ENCODE measurements at places on chromosomes 7 and 10. TPM values are rescaled to one million over a fixed set of nuclear protein-coding genes. Genes with fewer than 3 reads are reported as not detected.

- DNase-seq: no peak
These were observed 325.6 kb downstream of the PLXNA4 start for GRCh38 chr7:132250480-132251326.

The HYAL4 gene
- 0.10 TPM for total RNA-seq

GRCh38 chr7:75640201-75640600 is 98.5 kb downstream of the HIP1 start:
- DNase-seq: no peak

The IKZF1 gene
- 406 TPM for total RNA-seq

GRCh38 chr7:101651112-101651511 is 22.0 kb upstream of the MYL10 start:
- no peak for DNase-seq

DNA sequence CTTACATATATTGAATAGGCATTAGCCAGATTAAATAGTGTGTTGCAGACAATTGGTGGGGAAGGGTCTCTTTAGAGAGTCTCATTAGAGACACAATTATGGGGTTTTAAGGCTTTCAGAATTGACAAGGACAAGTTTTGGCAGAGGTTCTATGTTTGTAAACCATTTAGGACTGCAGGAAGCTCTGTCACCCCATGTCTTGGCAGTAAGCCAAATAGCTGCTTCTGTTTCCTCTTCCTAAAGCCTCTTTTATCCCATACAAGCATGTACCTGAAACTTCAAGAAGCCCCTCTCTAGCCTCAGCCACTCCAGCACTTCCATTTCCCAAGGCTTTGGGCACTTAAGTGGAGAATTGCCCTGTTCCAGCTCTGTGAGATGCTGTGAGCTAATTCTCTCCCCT is 21.8 kb upstream of the LRRC4 start:
- DNase-seq: no peak

DNA sequence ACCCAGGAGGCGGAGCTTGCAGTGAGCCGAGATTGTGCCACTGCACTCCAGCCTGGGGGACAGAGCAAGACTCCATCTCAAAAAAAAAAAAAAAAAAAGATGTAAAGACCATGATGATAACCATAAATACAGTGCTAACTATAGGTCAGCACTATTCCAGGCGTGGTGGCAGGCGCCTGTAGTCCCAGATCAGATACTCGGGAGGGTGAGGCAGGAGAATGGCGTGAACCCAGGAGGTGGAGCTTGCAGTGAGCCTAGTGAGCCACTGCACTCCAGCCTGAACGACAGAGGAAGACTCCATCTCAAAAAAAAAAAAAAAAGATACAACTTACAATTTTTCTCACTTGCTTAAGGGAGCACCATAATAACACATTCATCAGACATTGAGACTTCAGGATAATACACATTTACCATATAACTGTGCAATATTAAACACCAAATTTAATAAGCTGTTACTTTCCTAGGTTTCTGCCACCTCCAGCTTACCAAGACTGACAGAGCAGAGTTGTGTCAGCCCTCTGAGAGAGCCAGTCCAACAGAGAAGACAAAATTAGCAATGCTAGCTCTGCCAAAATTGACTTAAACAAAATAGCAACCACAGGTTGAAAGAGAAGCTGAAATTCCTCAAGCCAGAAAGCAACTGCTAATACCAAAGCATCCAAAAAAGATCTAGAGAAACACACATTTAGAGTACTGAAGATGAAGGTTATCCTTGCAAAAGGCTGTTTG is 8.2 kb downstream of the DNA2 start:
- no peak for DNase-seq

The DDX50 gene
- 44.6 TPM for total RNA-seq

DNA sequence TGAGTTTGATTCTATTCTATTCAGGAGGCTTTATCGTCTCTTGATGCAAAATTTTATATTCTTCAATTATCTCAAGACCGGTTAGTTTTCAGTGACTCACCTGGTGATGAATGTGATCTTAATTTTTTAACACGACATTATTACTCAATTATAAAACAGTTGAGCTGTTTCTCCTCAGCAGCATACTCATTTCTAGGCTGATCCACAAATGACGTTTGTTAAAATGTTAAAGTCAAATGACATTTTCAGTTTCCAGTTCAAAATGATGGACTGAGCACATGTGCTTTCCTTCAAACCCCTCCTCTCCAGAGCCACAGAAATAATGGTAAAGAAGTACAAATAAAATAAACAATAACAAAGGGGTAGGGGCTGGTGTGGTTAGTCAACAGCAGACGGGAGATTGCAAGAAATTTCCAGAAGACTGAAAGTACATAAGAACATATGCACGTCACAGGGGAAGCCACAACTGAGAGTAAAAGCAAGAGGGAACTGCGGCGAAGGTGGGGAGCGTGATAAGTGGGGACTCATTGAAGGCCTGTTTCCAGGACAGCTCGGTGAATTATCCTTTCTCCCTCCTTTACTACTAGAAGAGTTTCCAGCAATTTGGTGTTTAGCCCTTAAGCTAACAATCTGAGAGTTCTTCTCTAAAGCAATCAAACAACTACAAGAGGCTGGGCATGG is 10.9 kb downstream of the MACROH2A2 start:
- no peak for DNase-seq

The TFEC gene
- not detected for total RNA-seq

The CHST3 gene
- total RNA-seq: 0.02 TPM

DNA sequence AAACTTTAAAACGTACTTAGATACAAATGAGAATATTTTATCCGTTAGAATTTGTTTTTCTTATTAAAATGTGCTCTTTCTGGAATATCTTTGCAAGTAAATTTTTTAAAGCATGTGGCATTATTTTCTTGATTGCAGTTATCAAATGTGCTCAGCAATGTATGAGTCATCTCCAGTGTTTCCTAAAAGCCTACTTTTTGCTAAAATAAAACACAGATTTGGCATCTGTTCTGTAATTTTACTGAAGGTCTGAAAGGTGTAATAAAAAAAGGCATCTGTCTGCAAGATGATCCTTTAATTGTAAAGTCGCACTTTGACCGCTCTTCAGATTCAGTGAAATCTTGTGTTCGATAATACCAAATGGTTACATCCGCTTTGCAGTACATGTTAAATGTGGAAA is 3.4 kb downstream of the GNAT3 start:
- no peak for DNase-seq

DNA sequence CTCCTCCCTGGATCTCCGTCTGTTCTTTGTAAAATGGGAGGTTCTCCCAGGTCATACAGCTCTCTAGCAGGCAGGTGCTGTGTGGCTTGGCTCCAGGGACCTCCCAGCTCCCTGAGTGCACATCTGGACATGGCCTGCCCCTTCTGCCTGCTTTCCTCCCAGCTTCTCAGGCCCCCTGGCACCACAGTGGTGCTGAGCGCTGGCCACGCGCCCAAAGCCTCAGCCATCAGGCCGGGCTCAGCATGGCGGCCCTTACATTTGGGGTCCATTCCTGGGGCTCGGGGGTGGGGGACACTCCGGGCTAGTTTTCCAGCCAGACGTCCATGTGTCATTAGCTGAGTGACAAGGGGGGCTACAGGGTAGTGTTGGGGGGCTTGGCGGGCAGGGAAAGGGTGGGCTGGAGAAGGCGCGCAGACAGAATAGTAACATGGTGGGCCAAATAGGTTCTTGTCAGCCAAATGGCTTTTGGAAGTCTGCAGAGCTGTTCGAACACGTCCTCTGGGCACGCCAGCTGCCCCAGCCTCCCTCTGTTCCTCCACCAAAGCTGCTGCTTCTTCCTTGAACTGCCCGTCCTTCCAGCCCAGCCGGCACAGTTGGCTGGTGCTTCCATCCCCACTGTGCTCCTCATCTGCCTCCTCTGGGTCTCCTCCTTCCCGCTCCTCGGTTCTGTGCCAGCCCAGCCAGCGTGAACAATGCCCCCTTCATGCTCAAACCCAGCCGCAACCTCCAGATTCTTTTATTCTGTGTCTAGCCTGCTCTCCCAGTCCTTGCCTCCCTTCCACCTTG is 65.9 kb downstream of the GOLGA7B start:
- no peak for DNase-seq

- no peak for DNase-seq
These were observed 52.6 kb downstream of the TSPAN15 start for GRCh38 chr10:69503896-69504265.

All from activated CD4-positive, alpha-beta T cell treated with anti-CD3 and anti-CD28 coated beads, Interleukin-2, amount 10 ng/mL, durations not matched to agents 7 days and 5 days (primary cell).